ENCODE measurements at places on chromosomes 4 and X.

GRCh38 chrX:72018277-72019112 is 107.8 kb downstream of the NHSL2 start:
- DNase-seq, result peak; percentile 71

DNA sequence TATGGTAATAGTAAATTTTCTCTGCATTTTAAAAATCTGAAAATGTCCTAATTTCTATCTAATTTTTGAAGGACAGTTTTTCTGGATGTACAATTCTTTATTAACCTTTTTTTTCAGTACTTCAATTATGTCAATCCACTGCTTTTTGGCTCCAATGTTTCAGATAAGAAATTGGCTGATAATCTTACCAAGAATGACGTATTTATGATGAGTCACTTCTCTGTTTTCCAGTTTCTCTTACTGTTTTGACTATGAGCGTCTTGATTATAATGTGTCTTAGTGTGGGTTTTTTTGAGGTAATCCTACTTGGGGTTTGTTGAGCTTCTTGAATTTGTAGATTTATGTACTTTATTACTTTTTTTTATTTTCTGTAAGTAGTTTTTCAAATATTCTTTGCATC is 47.2 kb downstream of the UGT2B11 start:
- DNase-seq, result no peak

- DNase-seq, result no peak
Observed at GRCh38 chr4:72991873-72992272, 77.6 kb downstream of the COX18 start.

DNA sequence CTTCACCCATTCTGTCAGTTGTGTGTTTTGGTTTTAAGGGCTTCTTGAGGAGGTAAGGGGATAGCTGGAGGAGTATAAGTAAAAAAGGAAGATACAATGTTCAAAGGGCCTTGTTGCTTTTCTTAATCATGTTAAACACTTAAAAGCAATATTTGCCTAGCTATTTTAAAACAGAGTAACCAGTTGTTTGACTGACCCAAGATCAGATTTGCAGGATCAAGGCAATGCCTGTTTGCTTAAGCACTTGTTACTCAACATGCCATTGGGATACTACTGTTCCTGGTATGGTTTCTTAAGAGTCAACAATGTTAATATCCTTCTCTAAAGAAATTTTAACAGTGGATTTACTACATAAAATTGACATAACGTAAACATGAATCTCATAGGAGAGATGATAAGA is 2.6 kb downstream of the DCLK2 start:
- DNase-seq, result no peak

DNA sequence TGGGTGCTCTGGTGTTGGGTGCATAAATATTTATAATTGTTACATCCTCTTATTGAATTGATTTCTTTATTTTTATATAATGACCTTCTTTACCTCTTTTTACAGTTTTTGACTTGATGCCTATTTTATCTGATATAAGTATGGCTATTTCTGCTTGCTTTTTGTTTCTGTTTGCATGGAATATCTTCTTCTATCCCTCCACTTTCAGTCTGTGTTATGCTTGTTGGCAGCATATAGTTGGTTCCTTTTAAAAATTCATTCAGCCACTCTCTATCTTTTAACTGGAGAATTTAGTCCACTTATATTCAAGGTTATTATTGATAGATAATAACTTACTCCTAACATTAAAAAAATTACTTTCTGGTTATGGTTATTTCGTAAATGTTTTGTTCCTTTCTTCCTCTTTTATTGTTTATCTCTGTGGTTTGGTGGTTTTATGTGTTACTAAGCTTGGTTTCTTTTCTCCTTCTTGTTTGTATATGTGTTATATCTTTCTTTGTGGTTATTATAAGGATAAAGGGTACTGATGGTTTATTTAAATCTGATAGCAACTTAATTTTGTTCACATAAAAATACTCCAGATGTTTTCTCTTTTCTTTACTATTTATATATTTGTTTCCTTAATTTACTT is 69.5 kb downstream of the IL15 start:
- no peak for DNase-seq

DNA sequence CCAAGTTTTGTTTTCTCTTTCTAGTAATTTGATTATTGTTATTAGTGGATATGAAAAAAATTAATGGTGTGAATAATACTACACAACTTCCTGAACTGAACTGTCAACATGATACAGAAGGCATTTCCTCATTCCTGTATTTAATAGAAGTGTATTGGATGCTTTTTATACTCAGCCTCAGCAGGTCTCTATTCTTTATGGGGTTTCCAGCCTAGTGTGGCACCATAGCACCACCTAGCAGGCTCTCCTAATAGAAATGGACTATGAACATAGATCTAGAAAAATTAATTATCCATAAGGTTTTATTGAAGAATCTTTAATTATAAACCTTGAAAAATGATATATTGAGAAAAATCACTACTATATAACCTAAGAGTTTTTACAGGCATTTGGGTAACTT is 52.4 kb downstream of the GLRB start:
- DNase-seq, result no peak

DNA sequence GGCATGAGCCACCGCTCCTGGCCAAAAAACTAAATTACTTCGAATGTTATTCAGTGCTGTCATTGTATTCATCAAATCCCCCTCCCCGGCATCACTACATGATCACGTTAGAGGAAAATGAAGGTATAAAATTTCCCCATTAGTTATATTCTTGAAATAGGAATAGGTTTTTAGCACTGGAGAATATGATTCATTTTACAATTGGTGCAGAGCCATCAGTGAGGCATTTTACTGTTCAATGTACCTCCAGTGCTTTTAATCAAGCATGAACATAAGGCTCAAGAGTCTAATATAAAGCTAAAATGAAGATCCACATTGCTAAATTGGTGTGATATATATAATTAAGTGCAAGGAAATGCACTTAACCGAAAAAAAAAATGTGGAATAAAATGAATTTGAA is 18.3 kb downstream of the KLF3 start:
- DNase-seq, result no peak

GRCh38 chrX:140132937-140133336 is 167.6 kb upstream of the CXorf66 start:
- no peak for DNase-seq

DNA sequence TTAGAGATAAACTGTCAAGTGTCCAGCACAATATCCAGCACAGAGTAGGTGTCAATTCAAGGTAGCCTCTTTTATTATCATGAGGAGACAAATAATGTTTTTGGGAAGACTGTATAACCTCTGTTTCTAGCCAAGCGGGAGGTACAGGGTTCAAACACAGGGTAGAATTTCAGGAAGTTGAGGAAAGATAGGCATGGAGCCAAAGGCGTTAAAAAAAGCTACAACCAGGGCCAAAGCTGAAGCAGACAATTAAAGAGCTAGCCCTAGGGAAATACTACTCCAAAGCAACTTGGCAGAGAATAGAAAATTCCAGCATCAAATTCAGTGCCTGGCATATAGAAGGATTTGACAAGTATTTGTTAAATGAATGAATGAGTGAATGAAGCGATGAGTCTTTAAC is 40.0 kb upstream of the CASK start:
- DNase-seq, result no peak

- no peak for DNase-seq
Observed at GRCh38 chr4:122632396-122633143, 11.7 kb upstream of the IL21 start.

All from T-cell (primary cell).